NCI-H2227 treated with DMSO at 0.1 percent for 48 hours (cell line): ENCODE measurements at places on chromosomes 7 and 10.

DNA sequence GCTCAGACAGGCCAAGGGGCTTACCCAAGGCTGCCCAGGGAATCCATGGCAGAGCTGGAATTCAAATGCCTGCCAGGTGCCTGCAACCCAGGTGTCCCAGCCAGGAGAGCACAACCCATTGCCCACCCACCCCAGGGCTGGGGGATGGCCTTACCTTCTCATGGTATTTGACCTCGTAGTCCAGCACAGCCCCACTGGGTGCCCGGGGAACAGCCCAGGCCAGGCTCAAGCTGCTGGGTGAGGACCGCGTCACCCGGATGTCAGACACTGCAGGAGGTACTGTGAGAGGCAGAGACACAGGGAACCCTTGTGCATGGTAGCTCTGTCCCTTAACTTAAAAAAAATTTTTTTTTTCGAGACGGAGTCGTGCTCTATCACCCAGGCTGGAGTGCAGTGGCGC lies 9.0 kb downstream of the EPHB4 start:
- DNase-seq, result no peak

DNA sequence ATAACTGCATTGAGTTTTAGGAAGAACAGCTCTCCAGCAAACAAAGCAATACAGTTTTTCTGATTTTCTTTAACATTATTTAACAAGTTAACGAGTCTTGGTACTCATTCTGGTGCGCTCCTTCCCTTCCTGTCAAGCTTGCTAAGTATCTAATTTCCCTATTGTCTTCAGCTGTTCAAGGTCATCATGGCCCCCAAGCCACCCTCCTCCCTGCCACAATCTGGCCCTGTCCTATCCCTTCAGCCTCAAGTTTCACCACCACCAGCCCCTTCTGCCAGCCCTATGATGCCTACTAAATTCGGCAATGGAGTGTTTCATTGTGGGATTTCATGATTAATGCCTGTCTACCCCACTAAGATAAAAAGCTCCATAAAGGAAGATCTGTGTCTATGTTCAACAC lies 121.0 kb downstream of the SORCS1 start:
- DNase-seq, result no peak

DNA sequence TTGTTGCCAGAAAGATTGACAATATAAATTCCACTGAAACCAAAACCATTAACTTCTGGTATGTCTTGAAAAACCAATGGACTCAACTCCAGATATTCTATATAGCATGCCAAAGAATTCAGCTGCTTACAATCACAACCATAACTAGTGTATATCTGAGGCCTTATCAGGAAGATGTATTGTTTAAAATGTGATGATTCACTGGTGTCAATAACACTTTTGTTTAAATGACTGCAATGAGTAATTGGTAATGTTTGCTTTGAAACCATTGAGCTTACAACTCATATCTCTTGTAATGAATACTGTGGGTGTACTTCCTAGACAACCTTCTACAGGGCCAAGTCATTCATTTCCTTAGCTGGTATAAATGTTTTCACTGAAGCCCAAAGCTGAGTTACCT lies 727.9 kb upstream of the KCND2 start:
- no peak for DNase-seq

DNA sequence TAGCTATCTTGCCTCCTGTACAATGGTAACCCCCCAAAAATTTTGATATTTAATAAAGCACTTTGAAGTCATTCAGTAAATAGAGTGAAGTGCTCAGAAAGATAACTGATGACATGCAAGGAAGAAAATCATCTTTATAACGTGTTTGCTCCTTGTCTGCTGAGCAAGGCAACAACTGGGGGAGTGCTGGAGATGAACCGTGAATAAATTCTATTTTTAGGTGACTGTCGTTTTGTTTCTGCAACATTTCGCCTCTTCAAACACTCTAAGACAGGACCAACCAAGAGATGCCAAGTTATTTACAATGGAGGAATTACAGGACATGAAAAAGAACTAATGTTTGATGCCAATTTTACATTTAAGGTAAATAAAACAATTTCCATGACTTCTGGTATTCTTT lies 9.4 kb downstream of the AS3MT start:
- DNase-seq, result no peak

- DNase-seq, result no peak
Observed at GRCh38 chr10:75013522-75013921, 97.9 kb upstream of the SAMD8 start.

DNA sequence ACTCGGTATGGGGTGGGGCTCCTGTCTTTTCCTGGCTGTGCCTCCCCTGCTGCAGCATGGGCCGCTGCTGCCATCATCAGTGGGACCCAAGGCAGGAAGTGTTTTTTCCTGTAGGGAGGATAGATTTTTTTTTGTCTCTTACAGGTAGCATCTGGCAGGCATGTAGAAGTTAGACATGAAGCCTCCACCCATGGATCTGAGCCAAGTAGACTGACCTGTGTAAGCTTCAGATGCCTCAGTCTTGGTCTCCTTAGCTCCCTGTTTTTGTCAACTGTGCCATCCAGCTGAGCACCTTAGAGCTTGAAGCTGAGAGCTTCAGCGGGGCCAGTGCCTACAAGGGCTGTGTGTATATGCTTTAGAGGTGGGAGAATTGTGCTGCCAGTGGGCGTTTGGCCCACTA lies 93.5 kb downstream of the AUTS2 start:
- no peak for DNase-seq

DNA sequence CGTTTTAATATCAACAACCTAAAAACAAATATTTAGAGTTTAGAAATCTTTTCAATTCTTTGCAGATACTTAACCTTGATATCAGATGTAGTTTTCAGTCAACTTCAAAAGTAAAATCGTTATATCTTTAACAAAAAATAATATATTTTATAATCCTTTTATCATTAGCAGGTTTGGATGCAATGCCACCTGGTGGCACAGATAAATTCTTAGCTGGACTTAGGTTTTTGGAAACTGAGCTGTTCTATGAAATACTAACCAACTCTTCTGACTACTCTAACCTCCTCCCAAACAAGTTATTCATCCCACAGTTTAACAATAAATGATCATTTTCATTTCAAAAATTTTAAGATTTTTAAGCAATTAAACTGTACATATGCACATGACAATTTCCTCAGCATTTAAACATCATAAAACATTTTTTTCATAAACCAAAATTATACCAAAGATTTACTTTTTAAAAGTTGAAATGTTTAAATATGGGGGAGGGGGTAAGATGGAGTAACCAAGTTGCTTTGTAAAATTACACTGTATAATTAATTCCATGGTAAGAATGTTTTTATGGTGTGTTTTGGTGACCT lies 56.9 kb downstream of the HIBADH start:
- DNase-seq, result no peak

DNA sequence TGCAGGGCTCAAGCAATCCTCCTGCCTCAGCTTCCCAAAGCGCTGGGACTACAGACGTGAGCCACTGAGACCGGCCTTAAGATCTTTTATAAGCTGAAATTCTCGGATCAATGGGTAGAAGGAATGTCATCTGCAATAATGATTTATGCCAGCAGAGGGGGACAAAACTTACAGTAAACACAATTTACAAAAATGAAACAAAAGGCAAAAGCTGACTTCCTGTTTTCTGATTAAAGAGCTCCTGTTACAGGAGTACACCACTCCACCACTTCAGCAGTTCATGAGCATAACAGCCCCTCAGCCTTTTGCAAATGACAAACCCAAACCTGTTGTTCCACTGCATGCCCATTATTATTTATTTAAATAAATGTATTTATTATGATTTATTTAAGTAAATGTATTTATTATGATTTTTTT lies 88.5 kb upstream of the ATP6V0A4 start:
- peak; percentile 40 for DNase-seq

GRCh38 chr10:82968533-82968932 lies 1093.5 kb downstream of the NRG3 start:
- DNase-seq, result no peak

DNA sequence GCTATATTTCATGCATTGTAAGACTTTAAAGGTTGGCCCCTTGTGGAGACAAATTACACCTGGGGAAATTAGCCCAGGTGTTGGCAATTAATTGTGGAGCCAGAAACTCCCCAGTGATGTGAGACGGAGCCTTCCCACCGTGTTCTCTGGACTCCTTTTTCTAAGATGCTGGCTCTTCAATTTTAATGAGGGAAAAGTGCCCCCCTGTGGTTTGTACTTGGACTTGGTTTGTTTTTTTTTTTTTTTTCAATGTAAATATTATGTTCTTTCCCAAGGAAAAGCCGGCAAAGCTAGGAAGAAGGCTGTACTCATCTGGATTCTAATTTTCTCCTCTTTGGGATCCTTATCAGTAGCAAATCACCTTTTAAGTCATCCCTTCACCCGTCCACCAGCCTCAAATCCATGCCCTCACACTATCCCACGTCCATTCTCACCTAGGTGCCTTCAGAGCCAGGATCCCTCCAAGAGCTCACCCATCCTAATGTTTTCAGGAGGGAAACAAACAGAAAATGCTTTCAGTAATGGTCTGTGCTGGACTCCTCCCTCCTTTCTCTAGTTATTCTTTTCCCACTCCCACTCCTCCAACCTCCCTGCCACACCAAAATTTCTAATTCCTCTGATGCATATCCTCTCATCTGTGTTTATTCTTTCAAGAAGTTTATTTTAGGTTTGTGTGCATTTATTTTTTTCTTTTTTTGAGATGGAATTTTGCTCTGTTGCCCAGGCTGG lies 20.4 kb upstream of the ST8SIA6 start:
- no peak for DNase-seq

DNA sequence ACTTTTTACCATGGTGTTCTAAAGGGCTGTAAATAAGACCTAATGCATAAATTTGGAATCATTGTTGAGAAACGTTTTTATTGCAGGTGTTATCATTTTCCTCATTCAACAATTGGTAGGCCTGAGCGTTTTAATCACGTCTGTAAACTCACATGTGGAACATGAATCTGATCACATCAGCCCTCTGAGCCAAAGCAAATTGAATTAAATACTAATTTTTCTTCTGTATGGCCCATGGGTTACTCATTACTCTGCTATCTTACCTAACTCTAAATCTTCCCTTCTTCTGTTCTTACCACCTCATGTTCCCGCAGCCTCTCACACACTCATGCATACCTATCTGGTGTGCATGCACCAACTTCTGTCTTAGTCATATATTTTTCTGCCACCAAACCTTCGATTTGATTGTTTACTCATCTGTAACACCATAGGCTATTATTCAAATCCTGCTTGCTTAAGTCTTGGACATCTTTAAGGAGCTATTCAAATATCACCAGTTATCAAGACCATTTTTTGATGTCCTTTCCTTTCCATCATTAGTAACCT lies 82.3 kb downstream of the NXPH1 start:
- DNase-seq, result no peak

DNA sequence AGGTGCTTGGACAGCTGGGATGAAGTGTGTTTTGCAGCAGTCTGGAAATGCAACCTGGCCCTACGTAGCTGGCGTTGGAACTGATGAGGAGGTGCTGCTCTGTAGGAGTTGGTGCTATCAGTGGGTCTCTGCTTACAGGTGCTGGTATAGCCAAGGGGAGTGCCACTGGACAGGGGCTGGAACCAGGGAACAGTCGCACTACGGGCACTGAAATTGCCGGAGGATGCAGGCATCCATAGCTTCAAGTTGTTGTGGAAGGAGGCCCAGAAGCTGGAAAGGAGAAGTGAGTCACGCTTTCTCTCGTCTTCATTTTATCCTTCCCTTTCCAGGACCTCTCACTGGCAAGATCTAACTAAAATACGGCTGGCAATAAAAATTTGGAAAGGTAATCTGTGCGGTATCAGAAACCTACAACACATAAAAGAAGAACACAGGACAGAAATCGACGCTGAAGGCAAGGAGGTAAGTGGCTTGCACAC lies 25.8 kb downstream of the MACC1 start:
- DNase-seq, result no peak

DNA sequence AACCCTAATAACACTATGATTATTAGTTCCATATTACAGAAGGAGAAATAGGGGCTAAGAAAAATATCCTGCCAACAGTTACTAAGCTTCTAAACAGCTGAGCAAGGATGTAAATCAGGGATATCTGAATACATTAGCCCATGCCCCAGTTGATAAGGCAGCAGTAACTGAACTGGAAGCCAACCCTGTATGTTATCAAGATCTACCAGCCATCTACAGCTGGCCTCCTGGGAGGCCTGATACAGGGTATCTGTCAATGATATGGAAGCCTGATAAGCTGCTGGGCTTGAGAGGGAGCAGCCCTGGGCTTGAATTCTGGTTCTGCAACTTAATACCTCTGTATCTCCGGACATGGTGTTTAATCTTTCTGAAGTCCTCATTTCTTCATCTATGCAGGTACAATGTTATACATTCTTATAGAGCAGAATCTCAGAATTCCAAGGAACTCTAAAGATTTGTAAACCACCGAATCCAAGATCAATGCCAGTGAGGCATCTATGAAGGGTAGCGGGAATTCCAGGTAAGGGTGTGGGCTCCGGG lies 37.9 kb upstream of the AFAP1L2 start:
- DNase-seq, result no peak

DNA sequence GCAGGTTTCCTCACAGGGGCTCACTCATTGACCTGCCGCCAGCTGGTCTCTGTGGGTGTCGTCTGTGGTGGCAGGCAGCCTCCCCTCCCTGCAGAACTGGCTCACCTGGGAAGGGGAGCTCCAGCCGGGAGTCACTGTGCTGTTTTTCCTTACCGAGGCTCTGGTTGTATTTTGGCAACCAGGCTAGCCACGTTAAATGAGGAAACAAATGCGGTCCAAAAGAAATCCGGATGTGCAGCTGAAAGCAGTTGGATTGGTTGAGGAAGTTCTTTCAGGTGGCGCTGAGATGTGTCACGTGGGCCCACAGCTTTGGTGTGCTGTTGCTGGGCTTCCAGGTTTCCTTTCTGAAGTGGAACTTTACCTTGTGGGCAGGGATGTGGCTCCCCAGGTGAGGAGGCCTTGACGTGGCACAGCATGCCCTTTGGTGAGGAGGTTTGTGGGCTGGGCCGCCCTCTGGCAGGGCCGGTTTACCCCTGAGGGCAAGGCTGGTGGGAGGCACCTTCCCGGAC lies 14.2 kb downstream of the MTURN start:
- no peak for DNase-seq

DNA sequence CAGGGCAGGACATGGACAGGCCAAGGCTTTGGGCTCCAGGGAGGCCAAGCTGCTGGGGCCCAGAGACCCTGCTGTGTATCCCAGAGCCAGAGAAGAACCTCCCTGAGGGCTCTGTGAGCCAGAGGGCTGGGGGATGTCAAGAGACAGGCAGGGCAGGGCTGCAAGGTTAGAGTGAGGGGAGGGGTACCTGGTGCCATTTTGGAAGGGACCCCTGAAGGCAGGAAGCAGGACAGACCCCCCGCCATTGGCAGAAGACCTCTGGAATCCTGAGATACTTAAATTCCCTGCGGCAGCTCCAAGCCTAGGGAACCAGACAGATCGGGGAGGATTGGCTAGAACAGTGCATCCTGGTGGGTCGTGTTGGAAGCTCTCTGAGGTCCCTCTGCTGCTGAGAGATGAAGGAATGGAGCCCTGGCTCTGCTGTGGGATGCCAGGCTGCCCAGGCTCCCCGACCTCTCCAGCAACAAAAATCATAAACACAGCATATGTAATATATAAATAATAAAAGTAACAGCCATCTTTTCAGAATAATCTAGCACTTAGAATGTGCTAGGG lies 75.0 kb downstream of the LHPP start:
- DNase-seq, result no peak

- DNase-seq, result no peak
Observed at GRCh38 chr7:142908921-142909890, 23.7 kb upstream of the TRPV6 start.

- peak; percentile 13 for DNase-seq
Observed at GRCh38 chr10:130179640-130180039, 43.4 kb downstream of the GLRX3 start.
